ENCODE measurements at places on chromosomes 1 and 21.

DNA sequence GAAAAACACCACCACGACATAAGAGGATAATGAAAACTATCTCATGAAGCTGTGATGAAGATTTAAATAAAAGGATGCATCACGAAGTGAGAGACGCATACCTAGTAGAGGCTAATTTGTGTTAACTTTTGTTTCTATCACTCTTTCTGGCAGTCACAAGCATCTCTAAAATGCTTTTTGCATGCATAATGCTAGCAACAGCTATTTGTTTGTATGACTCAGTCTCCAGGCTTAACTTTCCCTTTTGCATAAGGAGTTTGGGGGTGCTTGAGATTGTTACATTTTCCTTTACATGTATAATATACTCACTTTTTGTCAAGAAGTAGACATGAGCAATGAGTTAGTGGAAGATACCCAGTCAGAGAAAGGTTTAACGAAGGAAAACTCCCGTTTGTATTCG is 385.4 kb downstream of the DISC1 start:
- no peak for DNase-seq

DNA sequence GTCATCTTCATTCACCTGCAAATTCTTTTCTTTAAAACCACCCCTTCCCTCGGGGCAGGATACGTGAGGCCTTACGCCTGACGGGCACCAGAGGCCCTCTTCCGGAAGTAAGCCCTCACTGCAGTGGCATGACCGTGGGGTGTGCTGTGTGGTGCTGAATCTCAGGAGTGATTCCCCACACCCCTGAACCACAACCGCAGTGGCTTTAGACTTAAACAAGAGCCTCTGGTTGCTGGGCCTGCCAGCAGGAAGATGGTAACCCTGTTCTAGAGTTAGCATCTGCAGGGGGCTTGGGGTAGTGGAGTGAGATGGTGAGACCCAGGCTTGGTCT is 12.1 kb downstream of the BSND start:
- no peak for DNase-seq

GRCh38 chr21:42012344-42012743 is 2.2 kb upstream of the ZBTB21 start:
- no peak for DNase-seq

GRCh38 chr21:45767071-45768006 is 123.8 kb downstream of the PCBP3 start:
- no peak for DNase-seq

- no peak for DNase-seq
Measured at GRCh38 chr1:76158126-76158525, 83.6 kb downstream of the ST6GALNAC3 start.

DNA sequence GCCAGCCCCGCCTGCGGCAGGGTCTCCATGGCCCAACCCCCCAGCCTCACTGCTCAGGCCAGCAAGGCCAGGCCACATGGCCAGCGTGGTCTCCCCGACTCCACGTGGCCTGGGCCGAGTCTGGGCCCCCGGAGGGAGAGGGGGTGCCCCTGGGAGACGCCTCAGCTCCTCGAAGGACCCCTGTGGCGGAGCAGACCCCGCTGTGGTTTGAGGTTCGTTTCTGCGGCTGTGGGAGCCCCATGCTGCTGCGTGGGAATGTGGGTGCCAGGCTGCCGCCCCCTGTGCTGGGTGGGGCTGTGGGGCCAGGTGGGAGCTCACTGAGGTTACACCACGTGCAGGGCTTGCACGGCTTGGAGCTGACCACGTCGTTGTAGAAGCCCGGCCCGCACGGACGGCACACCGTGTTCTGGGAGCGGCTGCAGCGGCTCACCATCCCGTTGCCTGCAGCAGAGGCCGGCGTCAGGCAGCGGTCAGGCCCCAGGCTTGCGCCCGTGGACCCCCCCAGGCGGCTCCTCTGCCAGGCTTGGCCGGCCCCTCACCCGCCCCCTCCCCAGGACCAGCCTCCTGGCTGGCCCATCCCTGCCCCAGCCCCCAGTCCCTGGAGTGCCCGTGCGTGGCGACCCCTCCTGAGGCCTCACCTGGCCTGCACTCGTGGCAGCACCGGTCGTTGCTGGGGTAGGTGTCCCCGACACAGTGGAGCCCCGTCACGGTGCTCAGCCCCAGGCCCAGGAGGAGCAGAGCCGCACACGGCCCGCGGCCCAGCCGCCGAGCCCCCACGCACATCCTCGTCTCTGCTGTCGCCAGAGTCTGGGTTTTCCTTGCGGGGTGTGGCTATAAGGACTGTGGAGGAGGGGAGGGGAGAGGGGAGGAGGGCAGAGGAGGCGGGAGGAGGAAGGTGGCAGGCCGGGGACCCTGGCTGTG is at the start of gene TNFRSF4:
TSS of gene TNFRSF4 (minus strand) at position 809 of the 921 bp plus-strand sequence. CDS start at position 783, 26 bp downstream.
- DNase-seq: no peak

- DNase-seq: peak; percentile 68
Measured at GRCh38 chr1:24930260-24931145, at the start of gene RUNX3. RUNX3 (minus strand) TSS chr1:24930276; CDS start chr1:24929868, 408 bp downstream.

Data from NCI-H1105 treated with DMSO at 0.1 percent for 48 hours (cell line).